ENCODE measurements at places on chromosomes 3 and 15.

DNA sequence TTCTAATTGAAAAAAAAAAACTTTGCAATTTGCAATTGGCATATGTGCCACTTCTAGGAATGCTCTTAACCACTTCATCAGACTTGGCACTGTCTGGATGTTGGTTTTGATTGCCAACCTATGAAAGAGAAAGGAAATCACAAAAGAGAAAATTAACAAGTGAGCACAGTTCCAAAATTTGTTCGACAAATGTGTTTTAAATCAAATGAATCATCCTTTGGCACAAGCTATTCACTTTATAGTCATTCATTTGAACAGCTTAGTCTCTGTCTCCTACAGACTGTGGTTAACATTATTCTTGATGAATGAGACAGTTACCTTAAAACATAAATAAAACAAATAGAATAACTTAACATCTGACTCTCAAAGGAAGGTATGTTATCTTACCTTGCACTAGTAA lies 265.0 kb downstream of the EPHA3 start:
- DNase-seq = no peak

GRCh38 chr15:90571063-90571541 lies 41.4 kb downstream of the CRTC3 start:
- no peak for DNase-seq

DNA sequence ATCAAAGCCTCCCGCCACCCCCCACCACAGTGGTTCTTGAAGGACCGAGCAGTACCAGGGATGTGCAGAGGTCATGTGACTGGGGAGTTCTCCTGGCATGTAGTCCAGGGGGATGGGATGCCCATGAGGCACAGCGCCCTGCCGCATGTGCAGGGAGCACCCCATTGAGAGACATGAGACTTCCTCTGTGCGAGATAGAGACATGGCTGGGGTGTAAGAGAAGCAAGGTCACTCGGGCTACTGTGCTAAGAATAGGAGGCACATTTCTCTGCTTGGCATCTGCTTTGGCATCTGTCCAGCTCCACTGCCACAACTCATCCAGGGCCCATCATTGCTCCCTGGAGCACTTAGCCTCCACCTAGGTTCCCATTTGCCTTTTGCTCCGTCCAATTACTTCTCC lies 2.4 kb upstream of the CYP1A1 start:
- no peak for DNase-seq

DNA sequence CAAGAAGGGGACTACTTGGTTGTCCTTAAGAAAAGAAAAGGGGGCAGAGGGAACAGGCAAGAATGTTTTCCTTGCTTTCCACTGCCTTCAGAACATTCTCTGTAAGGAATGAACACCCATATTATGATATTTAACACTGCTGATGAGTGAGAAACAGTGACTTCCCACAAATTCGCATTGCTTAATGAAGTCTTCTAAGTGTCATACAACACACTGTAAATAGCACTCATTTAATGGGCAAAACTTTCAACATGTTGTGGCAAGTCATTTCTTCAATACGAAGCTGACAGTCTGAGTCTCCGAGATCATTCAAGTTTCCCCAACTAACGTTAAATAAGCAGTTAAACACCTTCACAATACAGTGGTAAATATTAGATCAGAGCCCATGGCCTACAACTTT lies 464.4 kb downstream of the SHQ1 start:
- DNase-seq = no peak

GRCh38 chr3:128875556-128876120 lies 3.8 kb upstream of the ACAD9 start:
- DNase-seq = peak; percentile 85

DNA sequence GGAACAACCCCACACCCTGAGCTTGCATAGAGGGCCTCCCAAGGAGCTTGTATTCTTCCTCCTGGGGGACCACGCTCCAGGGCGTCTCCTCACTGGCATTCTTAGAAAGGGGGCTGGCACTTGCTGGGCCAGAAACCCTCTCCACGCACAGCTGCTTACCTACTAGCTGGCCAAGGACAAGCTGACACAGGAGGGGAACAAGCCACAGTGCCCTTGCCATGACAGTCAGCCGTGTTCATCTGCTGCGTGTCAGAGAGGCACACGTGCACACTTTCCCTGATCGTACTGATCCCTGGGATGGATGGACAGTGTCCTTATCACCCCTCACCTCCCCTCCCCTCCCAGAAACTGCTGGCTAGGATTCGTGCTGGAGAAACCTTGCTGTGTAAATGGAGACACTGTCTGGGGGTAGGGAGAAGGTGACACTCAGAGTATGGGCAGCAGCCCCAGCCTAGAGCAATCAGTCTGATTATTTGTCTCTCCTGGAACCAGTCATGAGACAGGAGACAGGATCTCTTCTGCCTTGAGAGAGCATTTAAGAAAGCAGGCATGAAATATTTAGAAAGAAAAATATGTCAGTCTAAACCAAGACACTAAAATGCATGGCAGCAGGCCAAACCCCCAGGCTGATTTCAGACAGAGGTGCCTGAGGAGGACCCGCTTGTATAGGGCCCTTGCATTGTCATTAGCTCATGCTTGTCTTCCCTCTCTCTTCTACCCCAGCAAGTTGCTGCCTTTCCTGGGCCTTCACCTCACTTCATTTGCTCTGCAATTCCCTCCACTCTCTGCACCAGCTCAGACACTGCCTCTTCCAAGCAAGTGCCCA lies 311.8 kb upstream of the TRIM42 start:
- DNase-seq = no peak

- peak; percentile 63 for DNase-seq
These were observed 12.3 kb downstream of the BTLA start for GRCh38 chr3:112486811-112487505.

- no peak for DNase-seq
These were observed 81.1 kb downstream of the MEGF11 start for GRCh38 chr15:66172324-66172980.

- no peak for DNase-seq
These were observed 20.1 kb upstream of the ANKDD1A start for GRCh38 chr15:64891561-64891960.

Measured in activated effector memory CD4-positive, alpha-beta T cell treated with anti-CD3 and anti-CD28 coated beads, Interleukin-2, amount 50 U/mL, for 16 hours (primary cell).